PC-3 (cell line): ENCODE measurements at places on chromosomes 12 and 14. TPM values are rescaled to one million over a fixed set of nuclear protein-coding genes. Genes with fewer than 3 reads are reported as not detected.

DNA sequence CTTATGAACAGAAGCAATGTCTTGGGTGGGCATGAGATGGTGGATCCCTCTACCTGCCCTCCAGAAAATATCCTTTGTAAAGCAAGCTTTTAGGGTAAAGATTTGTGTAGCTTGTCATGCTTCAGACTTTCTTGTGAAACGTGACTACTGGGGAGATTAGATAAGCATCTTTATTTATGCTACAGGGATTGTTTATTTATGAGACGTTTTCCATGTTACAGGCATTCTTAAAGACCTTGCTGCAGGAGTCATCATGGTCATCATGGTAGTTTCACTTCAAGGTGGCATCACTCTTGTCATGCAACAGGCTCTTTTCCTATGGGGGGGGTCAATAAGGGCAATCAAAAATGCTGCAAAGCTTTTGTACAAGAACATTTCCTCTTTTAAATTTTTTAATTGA, 8.2 kb upstream of the MIS18BP1 start:
- H3K4me1 ChIP-seq: no peaks in the 10 kb centered on the region
- no peaks in the 10 kb centered on the region for H3K36me3 ChIP-seq
- no peak for DNase-seq

GRCh38 chr14:79732911-79733655, 478.2 kb downstream of the DIO2 start:
- H3K36me3 ChIP-seq: no peaks in the 10 kb centered on the region
- no peak for DNase-seq
- H3K27ac ChIP-seq: no peak overlapping the region
- H3K4me1 ChIP-seq: no peaks in the 10 kb centered on the region

DNA sequence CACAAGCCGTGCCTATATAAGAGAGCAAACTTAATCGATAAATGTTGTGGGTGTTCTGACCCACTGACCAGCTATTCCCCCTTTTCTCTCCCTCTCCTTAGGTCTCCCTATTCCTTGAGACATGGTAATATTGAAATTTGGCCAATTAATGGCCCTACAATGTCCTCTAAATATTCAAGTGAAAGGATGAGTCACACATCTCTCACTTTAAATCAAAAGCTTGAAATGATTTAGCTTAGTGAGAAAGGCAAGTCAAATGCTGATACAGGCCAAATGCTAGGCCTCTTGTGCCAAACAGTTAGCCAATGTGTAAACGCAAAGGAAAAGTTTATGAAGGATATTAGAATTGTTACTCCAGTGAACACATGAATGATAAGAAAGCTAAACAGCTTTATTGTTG, 102.2 kb upstream of the CPNE8 start:
- H3K27ac ChIP-seq: no peak overlapping the region
- H3K4me1 ChIP-seq: peaks cover 5% of the 10 kb centered on the region
- no peaks in the 10 kb centered on the region for H3K36me3 ChIP-seq
- no peak overlapping the region for H3K4me3 ChIP-seq

DNA sequence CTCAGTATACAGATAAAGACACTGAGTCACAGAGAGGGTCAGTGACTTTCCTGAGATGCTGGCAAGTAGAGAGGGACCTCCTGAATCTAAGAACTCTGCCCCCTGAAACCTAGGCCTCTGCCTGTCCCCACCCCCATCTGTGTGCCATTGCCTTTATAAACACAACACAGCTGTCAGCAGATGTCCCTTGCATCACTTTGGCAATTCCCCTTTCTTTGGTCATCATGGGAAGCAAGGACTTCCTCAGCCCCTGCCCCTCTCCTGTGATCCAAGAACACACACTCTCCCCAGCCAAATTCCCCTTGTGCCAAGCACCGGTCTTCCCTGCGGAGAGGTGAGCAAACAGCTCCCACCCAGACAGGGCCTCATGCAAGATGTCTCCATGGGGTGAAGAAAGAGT, 8.3 kb downstream of the TSPAN11 start:
- H3K4me1 ChIP-seq: 0 out of 2 replicates have a peak, but pooled peaks cover 4% of the 10 kb centered on the region
- no peak overlapping the region for H3K4me3 ChIP-seq
- H3K36me3 ChIP-seq: no peaks in the 10 kb centered on the region
- no peak for DNase-seq
- H3K27ac ChIP-seq: no peak overlapping the region

DNA sequence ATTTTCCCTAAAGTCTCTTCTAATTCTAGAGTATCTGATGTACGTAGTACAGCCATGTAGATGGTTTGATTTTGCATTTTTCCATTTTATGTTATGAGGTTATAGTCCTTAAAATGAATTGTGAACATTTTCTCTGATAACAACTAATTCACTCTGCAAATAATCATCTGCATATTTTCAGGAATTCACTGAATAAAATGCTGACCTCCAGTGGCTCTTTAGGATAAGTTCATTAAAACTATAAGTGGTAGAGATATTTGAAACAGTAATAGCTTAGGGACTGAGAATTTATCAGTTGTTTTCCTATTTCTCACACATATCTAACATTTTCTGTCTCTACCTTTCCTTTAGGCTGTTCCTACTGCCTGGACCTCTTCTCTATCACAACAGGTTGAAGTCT, 4.4 kb downstream of the MSRB3 start:
- no peak overlapping the region for H3K27ac ChIP-seq
- DNase-seq: no peak
- H3K4me3 ChIP-seq: no peak overlapping the region
- no peaks in the 10 kb centered on the region for H3K36me3 ChIP-seq

CLEC6A gene
- not detected in 2 replicates for total RNA-seq

TEX22 gene
- 0.29 and 0.40 TPM in 2 replicates for total RNA-seq
